ENCODE measurements at places on chromosomes 12 and 14. TPM values are rescaled to one million over a fixed set of nuclear protein-coding genes. Genes with fewer than 3 reads are reported as not detected.

Gene GCH1
- total RNA-seq: 1.6 TPM

Gene CIROP
- not detected for total RNA-seq

GRCh38 chr14:70700955-70701585, 59.4 kb downstream of the TTC9 start:
- no peak for DNase-seq

DNA sequence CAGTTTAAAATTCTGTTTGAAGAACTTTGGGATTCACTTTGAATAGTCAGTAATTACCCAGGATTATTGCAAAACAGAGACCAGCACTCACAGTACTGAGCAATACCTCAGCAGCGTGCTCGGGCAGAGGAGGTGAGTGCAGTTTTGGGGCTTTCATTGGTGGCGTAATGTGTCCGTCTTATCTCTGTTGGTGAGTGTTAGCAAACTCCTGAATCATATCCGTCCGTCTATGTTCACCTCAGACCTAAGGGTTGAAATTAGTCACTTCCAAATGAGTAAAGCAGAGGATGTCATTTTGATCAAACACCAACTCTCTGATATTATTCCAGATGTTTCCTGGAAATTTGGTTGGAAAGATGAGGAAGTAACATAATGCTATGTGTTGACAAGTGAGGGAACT, 82.8 kb downstream of the BORCS5 start:
- DNase-seq: no peak

DNA sequence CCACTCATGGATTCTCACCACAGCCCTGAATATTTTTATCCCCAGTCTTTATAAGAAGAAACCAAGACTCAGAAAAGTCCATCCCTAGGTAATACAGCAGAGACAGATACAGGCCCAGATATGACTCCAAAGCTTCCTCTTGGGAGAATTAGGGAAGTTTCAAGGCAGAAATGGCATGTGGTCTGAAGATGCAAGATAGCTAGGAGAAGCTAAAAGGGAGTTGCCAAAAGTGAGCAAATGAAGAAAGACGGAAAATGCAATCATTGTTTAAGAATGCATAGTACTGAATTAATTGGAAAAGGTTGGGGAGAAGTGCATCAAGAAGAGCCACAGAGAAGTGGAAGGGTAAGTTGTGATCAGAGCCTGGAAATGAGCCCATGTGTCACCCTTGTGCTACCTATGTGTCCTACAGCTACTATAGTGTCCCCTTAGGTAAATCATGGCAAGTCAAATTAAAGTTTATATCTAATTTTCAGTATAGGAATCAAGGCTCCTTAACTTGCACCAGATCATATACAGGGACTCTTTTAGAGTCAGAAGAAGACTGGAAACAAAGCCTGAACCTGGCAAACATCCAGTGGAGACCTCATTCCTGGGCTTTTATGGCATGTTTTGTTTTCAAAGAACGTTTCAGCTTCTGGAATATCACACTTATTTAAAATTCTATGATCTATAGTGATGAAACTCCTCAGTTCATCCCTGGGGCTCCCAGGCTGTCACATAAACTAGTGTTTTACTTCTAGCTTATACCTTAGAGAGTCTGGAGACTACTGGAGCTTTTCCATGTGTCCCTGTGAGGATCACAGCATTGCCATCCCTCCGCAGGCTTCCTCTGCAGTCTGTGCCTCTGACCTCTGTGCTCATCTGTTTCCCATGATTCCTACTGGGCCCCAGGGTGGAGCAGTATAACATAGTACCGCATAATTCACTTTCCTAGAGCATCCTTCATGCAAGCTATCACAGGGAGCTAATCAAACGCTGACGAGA, 189.0 kb upstream of the CDKN3 start:
- no peak for DNase-seq

- DNase-seq: no peak
These were observed 60.3 kb downstream of the KLRG1 start for GRCh38 chr12:9049520-9050133.

DNA sequence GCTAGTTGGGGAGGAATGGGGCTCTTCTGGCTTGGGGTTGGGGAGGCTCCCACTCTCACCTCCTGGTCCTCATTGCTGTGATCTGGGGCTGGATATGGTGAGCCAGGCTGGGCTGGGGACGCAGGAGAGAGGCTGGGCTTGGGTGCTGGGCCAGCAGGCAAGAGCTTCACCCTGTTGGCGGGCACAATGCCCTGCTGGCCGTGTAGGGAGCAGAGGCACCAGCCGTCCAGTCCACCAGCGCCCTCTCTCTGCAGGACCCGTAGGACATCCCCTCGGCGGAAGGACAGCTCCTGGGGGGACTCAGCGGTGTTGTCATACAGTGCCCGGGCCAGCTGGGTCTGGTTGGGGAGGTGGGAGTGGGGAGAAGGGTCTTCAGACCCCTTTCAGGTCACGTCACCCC, 4.5 kb downstream of the EFS start:
- no peak for DNase-seq

DNA sequence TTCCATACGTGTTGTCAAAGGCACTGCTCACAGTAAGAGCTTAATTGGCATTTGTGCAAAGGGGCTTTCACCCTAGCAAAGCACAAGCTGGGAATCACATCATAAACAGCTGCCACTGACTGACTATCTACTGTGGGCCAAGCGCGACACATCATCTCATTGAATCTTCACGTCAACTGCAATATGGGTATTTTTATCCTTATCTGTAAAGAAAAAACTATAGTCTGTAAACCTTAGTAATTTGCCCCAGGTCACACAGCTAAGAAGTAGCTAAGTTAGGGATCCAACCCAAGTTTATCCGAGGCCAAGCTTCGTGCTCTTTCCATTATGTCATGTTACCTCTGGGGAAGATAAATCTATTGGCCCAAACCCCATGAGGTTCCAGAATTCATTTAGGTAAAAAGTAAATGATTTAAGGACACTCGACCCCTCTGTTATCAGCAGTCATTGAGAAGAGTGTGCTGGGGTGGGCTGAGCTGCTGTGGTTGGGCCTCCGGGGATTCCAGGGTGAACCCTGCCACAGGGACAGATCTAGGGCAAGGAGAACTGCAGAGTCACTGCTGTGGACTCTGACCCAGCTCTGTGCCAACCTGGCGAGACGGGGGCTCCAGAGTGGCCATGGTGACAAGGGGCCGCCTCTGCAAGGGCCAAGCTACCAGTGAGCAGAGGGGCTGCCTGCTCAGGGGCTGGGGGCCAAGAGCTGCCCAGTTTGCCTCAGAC, 27.6 kb downstream of the NCKAP5L start:
- peak; percentile 34 for DNase-seq

DNA sequence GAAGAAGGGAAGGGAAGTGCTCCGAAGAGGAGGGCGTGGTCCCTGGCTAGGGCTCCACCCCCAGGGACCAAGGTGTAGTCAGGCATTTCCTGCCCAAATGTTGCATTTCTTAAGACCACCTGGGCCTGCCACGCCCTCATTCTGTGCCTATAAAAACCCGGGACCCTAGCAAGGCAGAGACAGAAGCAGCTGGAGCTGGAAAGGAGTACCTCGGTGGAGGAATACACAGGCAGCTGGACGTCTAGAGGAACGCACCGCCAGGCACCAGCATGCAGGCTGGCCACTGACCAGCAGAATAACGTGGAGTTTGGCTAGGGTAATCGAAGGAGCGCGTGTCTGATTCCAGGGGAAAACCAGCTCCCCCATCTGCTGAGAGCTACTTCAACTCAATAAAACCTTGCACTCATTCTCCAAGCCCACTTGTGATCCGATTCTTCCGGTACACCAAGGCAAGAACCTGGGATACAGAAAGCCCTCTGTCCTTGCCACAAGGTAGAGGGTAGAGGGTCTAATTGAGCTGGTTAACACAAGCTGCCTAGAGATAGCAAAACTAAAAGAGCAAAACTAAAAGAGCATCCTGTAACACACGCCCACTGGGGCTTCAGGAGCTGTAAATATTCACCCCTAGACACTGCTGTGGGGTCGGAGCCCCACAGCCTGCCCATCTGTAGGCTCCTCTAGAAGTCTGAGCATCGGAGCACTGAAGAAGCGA, 21.0 kb downstream of the CFL2 start:
- DNase-seq: peak; percentile 48

Gene KRT71
- total RNA-seq: not detected

GRCh38 chr14:24369463-24369862, 1.5 kb downstream of the NFATC4 start:
- DNase-seq: no peak

DNA sequence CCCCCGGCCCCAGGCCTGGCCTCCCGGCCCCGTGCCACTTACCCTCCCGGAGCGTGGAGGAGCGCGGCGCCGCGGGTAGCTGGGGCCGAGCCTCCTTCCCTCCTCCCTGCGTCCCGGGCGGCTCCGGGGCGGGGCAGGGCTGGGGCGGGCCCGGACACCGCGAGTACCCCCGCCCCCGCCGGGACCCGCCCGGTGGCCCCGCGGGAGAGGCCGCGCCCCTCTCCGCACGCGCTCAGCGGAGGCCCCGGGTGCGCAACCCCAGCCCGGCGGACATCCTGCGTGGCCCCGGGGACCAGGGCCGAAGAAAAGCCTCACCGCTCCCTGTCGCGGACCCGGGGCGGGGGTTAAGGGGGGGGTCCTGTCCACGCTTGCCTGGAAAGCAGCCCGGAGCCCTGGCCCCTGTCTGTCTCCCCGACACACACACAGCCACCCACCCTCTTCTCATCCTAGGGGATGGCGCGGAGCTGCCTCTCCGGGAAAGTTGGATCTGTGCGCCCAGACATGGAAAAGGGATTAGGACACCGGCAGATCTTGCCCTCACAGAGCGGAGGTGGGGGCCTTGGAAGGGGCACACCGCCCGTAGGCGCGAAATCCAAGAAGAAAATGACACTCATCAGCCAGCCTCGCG, at the start of gene SYNE3:
SYNE3 (minus strand) TSS at position 97 of the 628 bp plus-strand sequence. CDS start 40,829 bp downstream, outside the sequence.
- DNase-seq: no peak

Gene TMEM132D
- total RNA-seq: not detected

GRCh38 chr14:95534299-95535225, at the start of gene GLRX5:
Gene GLRX5 (plus strand): TSS chr14:95535050. CDS start chr14:95535090, 40 bp downstream.
- DNase-seq: peak; percentile 100

DNA sequence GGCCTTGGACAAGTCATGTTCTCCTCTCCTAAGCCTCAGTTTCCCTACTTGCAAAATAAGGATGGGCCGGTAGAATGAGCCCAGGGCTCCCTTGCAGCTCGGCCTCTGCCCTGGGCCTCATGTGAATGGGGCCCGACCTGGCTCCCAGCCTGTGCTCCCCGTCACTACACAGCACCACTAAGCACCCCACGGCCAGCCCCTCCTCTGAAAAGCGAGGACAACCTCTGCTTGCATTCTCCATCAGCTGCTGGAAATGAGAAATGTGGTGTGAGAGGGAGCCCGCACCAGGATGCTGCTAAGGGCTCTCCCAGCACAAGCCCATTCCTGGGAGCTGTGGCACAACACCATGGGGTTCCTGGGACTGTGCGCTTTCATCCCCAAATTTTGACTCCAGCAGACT, 10.2 kb downstream of the SLC25A47 start:
- no peak for DNase-seq

Gene ANAPC5
- 128 TPM for total RNA-seq

- no peak for DNase-seq
These were observed 34.6 kb downstream of the PHLDA1 start for GRCh38 chr12:75996861-75997447.

DNA sequence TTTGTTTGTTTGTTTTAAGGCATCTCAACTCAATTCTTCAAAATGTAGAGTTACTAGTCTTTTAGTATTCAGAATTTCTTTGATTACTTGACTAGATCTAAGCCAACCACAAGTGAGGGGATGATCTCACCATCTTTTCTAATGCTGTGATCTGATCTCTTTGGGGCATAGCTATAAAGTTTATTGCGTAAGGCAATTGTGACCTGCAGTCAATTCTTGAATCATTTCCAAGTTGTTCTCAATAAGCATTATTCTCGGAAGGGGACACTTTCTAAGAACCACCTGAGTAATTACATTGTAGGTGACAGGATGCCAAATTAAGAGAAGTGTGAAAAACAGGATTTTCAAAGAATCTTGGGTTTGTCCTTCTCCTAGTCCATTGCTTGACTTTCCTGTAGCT, 13.1 kb downstream of the DACT1 start:
- no peak for DNase-seq

DNA sequence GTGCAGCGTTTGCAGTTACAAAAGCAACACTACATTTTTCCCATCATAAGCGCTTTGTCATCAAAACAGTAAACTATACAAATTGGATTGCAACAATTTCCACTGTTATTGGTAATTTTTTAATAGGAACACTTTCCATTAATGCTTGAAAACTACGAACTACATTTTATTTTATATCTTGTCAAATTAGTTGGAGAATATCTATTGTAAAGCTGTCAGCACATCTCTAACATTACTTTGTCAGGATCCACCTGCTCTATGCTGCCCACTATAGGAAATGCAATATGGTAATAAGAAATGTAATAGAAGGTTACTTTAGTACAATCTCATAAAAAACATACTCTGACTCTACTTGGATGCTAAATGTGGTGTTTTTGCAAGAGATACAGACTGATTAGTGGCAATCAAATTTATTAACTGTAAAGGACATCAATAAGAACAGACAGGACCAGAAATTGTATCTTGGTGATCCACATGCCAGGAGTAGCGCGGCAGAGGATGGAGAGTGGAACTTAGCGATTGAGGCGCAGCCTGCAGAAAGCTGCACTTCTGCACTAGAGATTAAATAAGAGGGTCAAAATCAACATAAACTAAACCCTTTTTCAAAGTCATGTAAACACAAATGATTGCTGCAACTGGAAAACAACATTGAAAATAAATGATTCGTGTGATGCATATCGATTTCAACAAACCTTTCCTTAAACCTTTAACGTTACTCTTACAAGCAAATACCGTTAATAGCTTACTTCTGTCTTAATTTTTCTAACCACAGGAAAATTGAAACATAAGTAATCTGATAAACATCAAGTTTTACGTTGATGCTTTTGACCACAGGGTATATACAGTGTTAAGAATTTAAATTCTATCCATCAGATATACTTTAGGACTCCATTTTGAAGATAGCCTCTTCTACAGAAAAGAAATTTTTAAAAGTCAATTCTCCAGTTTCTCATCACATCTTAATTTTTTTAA, 3.6 kb upstream of the ARID2 start:
- no peak for DNase-seq

GRCh38 chr14:55799508-55800095, 219.6 kb downstream of the KTN1 start:
- no peak for DNase-seq

Gene RDH16
- total RNA-seq: 0.62 TPM

Gene PWP1
- 62.1 TPM for total RNA-seq

- no peak for DNase-seq
These were observed 52.2 kb downstream of the ST8SIA1 start for GRCh38 chr12:22282283-22282682.

- no peak for DNase-seq
These were observed 368.1 kb downstream of the PDZRN4 start for GRCh38 chr12:41556176-41556575.

- no peak for DNase-seq
These were observed 13.6 kb upstream of the OR4Q3 start for GRCh38 chr14:19729763-19730162.

DNA sequence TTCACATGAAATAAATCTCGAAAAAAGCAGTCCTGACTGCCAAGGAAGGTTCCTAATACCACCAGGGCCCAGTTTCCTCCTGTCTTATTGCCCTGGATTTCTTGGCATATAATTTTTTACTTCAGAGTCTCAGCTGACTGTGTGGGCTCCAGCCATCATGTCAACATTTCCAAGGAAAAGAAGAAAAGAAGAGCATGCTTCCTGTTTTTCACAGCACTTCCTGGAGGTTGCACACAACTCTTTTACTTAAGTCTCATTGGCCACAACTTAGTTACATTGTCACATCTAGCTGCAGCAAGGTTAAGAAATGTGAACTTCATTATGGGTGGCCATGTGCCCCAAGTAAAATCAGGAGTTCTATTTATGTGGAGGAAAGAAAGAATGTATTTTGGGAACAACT, 24.3 kb downstream of the DACT1 start:
- DNase-seq: no peak

Gene BCL2L2
- total RNA-seq: 22.8 TPM

Data from gastrocnemius medialis (tissue), 4 donors.